CD4-positive, alpha-beta T cell treated with Interferon alpha-2 for 1 hour (primary cell): ENCODE measurements at places on chromosomes 4 and X.

DNA sequence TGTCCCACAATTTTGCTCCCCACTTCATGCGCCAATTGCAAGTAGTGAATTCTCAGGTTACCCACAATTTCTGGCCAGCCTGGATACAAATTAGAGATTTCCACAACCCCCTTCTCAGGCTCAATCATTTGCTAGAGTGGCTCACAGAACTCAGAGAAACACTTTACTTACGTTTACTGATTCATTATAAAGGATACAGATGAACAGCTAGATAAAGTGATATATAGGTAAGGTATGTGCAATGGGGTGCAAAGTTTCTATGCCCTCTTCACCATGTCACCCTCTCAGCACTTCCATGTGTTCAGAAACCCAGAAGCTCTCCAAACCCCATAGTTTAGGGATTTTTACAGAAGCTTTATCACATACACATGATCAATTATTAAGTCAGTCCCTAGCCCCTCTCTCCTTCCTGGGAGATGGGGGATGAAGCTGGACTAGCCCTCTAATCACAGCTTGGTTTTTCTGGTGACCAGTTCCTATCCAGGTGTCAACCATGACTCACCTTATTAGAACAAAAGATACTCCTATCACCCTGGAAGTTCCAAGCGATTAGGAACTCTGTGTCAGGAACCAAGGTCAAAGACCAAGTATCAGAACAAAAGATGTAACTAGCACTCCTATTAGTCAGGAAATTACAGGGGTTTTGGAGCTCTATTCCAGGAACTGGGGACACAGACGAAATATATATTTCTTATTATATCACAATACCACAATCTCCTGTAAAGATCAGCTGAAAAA, 33.5 kb upstream of the PRRG1 start:
- DNase-seq = no peak

DNA sequence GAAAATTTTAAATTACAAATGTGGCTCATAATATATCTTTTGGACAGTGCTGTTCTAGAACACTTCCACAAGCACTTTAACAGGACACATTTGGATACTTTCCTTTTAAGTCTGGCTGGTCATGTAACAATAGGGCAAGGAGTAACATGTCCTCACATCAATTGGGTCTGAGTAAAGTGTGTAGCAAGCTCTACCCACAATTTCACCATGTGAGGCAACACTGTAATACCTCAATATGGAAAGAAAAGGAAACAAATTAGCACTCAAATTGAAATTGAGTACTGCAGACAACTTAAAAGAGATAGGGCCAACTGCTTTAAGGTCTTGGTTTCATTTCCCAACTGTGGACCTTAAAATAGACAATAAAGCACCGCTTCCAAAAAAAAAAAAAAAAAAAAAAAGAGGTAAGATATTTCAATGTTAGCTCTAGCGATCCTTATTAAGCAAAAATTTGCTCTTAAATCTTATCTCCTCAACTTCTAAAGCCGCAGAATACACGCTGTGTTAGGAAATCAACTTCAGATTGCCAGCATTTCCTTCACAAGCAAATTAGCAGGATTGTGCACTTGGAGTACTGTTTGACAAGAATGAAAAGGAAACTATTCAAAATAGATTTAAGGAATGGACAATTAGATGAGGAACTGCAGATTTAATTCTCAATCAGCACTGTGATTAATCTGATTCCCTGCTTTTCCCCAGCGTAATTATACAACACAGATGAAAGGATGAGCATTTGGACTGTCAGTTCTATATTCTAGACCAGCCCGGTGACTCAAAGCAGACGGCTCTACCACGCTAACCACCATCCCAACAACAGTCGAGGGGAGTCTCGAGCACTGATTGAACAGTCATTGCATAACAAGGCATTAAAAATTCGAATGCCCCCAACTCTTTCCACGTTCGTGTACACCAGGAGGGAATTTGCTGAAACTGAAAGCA, 1.6 kb downstream of the CASK start:
- DNase-seq = peak; percentile 42

- no peak for DNase-seq
These were observed 238.3 kb upstream of the TLL1 start for GRCh38 chr4:165634766-165635165.

DNA sequence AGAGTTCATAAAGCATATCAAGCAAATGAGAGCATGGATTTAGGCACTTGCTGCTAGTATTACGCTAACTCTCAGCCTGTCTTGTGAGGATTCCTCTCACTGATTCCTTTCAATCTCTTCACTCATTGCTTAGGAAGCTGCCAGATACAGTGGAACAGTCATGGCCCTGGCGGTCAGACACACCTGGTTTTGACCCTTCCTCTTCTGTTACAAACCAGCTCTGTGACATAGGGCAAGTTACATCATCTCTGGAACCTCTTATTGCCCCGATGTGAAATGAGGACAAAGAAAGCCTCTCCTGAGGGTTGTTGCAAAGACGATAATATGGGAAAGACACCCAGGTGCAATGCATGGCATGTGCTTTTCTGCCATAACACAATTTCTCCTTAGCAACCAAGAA, 12.2 kb downstream of the FRAS1 start:
- DNase-seq = no peak

- no peak for DNase-seq
These were observed 407.6 kb upstream of the BOD1L1 start for GRCh38 chr4:14035076-14035475.

DNA sequence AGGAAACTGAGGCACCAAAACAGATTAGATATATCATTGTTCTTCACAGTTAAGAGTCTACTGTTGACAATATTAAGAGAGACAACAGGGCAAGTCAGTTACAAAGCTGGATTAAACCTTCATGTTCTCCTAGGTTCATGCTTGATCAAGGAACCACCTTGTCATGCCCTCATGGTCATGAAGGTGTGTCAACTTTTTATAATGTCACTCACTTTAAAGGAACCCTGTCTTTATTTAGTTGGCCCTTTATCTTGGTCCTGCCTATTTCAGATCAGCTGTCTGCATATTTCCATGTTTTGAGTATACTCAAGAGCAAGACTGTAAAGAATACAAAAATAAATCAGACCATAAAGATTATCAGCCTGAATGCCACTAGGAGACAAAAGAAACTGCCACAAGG, 140.2 kb upstream of the FAM241A start:
- no peak for DNase-seq

DNA sequence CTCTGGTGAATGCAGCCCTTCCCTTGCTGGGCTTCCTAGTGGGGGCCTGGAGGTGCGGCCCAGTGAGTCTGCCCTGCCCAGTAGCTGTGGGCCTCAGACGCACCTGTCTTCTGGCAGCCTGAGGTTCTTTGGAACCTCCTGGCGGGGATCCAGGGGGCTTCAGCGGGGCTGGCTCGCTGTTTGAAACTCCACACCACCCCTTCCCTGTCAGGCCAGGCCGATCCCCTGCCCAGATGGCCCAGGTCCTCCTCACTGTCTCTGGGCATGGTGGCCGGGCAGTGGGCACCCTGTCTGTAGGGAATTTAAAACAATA, 10.7 kb upstream of the NKX1-1 start:
- DNase-seq = no peak

GRCh38 chr4:31539284-31540069, 819.3 kb downstream of the PCDH7 start:
- DNase-seq = no peak

DNA sequence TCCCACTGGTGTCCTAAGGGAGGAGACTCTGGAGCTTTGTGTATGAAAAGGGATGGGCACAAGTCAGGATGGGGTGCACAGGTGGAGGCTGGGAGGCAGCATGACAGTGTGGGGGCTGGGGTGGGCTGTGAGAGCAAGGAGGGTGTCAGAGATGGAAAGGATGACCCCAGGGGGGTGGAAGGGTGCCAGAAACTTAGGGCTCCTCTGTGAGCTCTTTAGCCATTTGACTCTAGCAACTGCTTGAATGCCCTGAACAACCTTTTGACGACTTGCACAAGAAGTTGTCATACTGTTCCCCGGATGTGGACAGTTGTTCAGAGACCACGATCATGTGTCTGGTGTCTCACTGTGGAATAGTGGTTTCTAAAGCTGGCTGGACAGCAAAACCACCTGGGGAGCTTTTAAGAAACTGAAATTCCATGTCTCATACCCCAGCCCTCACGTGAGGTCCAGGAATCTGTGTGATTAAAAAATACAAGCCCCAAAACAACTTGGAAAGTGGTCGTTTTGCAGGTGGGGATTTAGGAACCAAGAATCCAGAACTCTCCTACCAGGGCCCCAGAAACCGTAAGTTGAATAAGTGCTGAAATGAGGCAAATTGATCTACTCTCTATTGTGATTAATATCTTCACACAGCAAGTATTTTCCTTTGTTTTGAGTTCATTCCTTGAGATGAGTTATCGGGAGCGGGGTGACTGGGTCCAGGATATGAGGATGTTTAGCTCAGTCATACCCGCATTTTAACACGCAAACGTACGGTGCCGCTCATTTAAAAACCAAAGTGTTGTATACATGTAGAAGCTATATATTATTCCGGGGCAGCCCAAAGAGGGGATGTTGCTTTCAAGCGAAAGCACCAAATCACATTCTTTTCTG, 3.4 kb downstream of the RHOH start:
- peak; percentile 78 for DNase-seq

DNA sequence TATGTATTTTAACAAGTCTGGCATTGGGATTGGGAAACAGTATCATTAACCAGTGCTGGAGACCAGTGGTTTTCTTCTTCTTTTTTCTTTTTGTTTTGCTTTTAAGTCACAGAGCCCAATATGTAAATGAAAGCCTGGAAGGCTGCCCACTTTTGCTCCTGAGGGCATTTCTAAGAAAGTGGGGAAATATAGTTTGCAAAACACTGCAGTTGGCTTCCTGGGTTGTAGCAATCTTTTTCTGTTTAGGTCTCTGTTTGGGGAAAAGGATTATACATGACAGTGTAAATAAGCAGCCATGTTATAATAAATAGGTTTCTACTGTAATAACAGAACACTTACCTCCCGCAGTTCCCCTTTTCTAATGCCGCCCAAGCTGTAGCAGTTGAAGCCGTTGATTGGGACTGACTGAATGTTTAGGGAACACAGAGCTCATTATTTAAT, 105.5 kb downstream of the TMEM164 start:
- DNase-seq = peak; percentile 4

DNA sequence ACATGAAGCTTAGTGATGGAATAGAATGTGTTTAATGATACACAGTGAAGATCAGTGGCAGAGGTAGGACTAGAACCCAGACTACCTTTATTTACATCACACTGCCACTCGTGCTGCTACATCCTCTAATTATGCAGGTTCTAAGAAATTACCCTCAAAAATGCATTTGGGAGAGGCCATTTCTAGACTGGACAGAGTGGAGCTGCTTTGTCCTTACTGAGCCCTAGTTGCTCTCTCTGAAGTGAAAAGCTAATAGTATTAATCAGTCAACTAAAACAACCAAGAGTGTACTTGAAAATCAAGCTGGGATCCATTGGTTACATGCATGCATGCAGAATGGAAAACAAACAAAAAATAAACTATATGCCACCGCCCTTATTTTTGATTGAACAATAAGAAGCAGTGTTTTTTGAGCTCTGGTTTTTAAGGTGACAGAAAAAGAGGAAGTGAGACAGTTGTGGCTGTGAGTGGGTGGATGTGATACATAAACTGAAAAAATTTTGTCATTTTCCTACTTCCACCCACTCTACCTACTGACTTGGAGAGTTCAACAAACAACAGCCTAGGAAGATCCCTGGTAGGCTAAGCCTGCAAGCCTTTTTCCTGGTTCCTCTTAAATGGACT, 6.8 kb upstream of the VSIG4 start:
- peak; percentile 35 for DNase-seq

- DNase-seq = no peak
These were observed 48.4 kb downstream of the IDS start for GRCh38 chrX:149456476-149457245.

GRCh38 chr4:83075311-83076095, 39.0 kb downstream of the PLAC8 start:
- no peak for DNase-seq

DNA sequence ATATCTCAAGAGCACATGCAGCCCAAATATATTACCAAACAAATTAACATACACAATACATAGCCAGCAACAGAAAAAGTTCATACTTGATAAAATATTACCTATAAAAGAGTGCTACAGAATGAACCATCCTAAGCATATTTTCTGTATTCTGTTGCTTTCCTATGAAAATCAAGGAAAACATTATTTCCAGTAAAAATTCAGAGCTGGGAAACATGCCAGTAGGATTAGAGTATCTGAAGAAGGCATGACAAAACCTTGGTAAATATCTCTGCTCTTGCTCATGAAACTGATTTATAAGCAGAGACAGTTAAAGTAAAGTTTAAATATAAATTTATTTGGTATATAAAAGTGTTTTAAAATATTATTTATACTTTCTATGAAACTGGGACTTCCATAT, 599.7 kb downstream of the ARAP2 start:
- DNase-seq = no peak

- DNase-seq = no peak
These were observed 210.5 kb downstream of the SH3BGRL start for GRCh38 chrX:81412428-81412827.
